IPS DF 19.7 (cell line): ENCODE measurements at places on chromosomes 2 and 18.

- no peak for DNase-seq
Observed at GRCh38 chr2:71832388-71832787, 315.3 kb downstream of the CYP26B1 start.

GRCh38 chr2:71555798-71556454, 102.6 kb downstream of the DYSF start:
- no peak for DNase-seq

GRCh38 chr18:43751203-43751602, 473.9 kb upstream of the SYT4 start:
- no peak for DNase-seq

DNA sequence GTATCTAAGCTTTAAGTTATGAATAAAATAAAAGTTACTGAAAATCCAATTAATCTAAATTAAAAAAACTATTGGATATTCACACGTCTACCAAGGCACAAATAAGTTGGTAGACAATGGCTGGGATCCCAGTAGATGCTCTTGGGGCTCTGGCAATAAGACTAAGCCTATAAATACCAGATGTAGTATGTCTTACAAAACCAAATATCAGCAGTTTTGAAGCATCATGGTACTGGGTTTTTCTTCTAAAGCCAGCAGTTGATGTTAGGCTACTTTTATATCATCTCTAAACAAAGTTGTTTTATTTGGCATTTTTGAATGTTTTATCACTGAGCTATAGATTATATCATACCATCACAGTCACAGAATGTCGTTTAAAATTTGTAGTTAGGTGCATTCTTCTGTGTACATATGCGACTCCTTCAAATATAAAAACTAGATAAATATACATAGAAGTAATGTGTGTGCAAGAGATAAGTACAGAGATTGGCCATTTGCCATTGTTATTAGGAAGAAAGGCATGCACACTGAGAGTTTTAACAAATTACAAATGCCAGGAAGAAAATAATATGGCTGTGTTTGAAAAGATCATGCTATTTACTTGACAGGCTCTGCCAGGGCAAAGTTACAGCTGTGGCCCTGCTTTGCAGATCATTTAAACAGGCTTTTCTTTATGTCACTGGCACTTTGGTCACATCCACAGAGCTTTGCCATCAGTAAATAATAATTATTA, 21.6 kb upstream of the TMEM17 start:
- DNase-seq, result no peak

- DNase-seq, result no peak
Observed at GRCh38 chr2:105919191-105919811, 174.6 kb downstream of the NCK2 start.

- DNase-seq, result no peak
Observed at GRCh38 chr2:147327613-147328012, 517.2 kb upstream of the ACVR2A start.

DNA sequence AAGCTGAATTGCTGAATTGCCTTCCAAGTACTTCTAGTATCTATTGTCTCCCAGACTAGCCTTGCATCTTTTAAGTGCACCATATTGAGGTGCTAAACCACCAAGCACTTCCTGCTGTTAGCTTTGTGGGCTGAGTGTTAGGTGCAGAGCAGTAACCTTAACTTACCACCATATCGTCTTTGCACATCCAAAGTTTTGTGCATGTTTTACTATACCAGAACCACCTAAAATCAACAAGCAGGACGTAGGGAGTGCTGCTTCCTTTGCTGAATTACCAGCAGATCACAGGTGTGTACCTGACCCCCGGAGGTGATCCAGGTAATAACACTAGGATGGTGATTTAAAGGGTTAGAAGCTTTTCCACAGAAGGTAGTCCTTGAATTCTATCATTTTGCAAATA, 359.9 kb upstream of the HNRNPA3 start:
- peak; percentile 3 for DNase-seq

DNA sequence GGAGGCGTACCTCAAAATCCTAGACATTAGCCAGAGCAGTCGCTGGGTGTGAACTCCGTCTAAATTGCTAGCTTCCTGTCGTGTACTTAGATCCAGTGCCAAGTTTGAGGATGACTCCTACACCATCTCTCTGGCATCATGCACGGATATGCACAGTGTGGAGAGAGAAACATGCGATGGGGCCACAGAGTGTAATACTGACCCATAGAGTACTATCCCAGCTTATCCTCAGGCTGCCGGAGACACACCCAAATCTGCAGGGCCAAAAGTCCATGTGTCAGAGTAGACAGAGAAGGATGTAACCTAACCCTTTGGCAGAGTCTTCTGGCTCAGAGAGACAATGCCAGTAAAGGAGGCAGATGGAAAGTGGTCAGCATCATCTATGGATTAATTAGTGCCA, 84.2 kb downstream of the ARL4C start:
- DNase-seq, result no peak

DNA sequence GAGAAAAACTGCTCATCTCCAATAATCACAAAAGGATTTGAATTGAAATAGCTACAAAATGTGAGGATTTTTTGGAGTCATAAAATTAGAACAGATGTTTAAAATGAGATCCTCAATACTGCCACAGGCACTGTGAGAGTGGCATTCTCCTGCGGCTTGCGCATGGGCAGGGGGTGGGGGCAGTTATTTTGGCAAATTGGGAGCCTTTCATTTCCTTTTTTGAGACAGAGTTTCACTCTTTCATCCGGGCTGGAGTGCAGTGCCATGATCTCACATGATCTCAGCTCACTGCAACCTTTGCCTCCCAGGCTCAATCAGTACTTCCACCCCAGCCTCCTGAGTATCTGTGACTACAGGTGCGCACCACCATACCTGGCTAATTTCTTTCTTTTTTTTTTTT, 42.4 kb downstream of the POMC start:
- no peak for DNase-seq

DNA sequence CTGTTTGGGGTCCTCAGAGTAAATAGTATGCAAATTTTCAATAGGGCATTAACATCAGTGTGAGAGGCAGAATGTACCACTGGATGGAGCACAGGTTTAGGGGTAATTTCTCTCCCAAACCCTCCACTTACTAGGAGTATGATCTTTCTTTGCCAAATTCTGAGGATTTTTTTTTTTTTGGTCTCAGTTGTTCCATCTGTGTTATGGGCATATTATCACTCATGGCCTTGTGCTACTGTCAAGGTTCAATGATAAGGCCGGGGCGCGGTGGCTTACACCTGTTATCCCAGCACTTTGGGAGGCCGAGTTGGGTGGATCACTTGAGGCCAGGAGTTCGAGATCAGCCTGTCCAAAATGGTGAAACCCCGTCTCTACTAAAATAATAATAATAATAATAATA, 30.2 kb upstream of the ZEB2 start:
- no peak for DNase-seq

GRCh38 chr18:36459203-36459602, 161.7 kb downstream of the FHOD3 start:
- DNase-seq, result no peak

DNA sequence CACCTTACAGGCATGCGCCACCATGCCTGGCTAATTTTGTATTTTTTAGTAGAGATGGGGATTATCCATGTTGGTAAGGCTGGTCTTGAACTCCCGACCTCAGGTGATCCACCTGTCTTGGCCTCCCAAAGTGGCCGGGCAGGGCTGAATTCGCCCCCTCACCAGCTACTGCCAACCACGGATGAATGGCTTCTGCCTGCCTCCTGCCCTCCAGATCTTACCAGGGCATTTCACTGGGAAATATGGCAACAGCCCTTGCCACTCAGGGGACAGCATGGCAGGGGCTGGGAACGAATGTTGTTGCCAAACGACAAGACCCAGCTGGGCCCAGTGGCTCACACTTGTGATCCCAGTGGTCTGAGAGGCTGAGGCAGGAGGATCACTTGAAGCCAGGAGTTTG, 1.8 kb upstream of the ALPP start:
- DNase-seq, result no peak

- no peak for DNase-seq
Observed at GRCh38 chr2:120809151-120809550, 73.5 kb downstream of the GLI2 start.

DNA sequence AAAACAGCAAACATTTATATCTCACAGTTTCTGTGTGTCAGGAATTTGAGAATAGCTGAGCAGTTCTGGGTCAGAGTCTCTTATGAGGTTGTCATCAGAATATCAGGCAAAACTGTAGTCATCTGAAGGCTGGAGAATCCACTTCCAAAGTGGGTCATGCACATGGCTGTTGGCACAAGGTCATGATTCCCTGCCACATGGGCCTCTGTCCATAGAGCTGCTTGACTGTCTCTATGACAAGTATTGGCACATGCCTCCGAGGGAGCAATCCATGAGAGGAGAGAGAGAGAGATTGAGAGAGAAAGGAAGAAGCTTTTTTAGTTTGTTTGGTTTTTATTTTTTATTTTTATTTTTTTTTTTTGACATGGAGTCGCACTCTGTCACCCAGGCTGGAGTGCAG, 101.8 kb upstream of the DDX18 start:
- DNase-seq, result no peak

GRCh38 chr2:240477916-240478315, 42.5 kb downstream of the GPC1 start:
- no peak for DNase-seq

DNA sequence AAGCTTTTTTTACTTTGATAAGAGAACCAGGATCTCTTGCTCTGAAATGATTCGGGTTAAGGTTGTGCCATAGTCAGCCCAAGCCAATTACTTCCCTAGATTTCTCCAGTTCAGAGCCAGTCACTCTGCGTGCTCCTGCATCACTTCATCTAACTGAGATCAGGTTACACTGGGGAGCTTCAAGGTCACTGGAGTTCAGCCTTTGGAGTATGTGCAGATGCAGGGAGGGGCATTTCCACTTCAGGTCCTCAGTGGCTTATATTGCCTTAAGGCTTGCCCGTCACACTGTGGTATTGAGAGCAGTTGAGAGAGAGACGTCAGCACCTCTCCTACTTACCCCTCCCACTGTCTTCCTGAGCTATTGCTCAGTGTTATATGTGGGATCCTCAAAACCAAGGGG, 317.8 kb downstream of the EPHA4 start:
- DNase-seq, result no peak

- DNase-seq, result no peak
Observed at GRCh38 chr2:25551316-25551715, 122.1 kb downstream of the DTNB start.

DNA sequence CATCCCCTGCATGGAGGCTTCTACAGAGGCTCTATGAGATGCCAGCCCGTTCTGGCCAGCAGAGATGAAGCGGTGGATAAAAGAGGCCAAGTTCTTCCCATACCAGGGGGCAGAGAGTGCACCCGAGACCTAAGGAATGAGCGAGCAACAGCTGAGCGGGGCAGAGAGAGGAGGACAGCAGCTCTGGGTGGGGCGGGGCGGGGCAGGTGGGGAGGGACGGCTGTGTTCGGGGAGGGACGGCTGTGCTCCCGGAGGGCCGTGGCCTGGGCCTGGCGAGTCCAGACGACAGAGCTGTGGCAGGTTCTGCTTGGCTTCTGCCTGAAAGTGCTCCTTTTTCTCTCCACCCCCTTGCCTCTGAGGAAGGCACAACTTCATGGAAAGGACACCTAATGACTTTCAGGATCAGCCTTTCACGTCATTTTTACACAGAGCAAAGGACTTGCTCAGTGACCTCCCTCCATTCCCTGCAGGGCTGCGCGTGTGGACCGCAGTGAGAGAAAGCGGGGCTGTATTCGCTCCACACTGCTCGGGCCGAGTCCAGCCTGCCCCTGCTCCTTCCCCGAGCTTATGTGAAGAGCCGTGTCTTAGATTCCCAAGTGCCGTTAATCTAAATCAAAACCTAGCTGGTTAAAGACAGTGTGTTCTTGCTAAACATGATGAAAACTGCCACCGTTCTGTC, 232.9 kb downstream of the HDAC4 start:
- DNase-seq, result no peak

DNA sequence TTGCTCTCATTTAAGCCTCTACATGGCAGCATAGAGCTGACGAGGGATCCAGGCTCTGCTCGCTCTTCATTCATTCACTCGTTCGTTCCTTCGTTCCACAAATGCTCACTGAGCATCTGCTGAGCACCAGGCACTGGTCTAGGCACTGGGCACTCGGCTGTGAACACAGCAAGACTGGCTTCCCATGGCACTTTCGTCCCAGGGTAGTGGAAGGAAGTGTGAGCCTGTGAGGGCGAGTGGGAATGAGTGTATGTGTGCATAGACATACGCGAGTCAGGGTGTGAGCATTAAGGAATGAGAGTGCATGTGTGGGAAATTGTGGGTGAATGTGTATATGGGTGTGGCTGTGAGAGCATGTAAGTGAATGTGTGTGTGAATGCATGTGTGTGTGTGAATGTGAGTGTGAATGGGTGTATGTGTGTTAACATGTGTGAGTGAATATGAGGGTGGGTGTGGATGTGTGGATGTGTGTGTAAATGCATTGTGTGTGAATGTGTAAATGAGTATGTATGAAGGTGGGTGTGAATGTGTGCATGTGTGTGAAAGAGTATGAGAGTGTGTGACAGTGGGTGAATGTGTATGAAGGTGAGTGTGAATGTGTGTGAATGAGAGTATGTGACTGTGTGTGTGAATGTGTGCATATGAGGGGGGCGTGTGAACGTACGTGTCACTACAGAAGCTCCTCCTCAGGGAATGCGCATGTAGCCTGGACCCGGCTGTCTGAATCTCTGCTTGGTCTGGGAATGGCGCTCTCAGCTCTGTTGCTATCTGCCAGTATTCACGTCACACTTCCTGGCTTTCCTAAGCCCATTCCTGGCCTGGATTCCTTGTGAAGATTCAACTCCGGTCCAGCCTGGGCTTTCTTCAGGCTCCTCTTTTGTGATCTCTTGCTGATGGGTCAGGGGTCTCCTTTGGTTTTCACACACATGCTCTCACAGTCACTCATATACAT, 28.8 kb downstream of the SNORC start:
- DNase-seq, result no peak

DNA sequence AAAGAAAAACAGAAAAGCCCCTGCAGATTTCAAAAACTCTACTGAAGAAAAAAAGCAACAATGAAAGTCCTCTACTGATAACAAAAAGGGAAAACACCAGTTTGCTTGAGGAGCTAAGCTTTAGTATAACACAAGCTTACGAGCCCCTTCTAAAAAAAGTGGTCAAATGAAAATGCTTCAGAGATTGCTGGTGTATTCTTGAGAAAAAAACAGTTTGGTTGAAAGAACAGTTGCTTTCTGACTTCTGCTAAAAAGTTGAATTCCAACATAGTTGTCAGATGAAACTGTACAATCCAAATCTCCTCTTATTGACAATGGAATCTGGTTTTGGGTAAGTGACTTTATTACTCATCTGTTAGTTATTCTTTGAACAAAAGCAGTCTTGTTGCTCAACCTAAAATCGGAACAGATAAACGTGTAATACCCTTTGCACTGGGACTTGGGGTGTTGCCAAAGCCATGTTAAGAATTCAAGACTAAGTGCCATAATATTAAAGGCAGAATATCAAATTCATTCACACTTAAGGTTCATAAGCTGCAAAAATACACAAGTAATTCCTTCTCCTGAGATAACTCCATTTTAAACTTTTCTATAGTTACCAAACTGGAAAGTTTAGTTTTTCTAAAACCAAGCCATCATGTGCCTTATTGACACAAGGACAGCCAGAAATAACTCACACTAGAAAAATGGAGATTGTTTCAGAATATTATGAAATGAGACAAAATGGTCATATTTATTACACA, 45.3 kb upstream of the SPAG16 start:
- DNase-seq, result no peak

- DNase-seq, result no peak
Observed at GRCh38 chr2:203656522-203657287, 49.7 kb upstream of the CD28 start.
